ENCODE measurements at places on chromosomes 6 and 20. TPM values are rescaled to one million over a fixed set of nuclear protein-coding genes. Genes with fewer than 3 reads are reported as not detected.

RPL10A gene
- total RNA-seq = 1,545 TPM

DNAAF9 gene
- 37.8 TPM for total RNA-seq

BIRC7 gene
- total RNA-seq = not detected

METTL24 gene
- total RNA-seq = 32.8 TPM

EDN1 gene
- 29.1 TPM for total RNA-seq

TRIM10 gene
- 0.50 TPM for total RNA-seq

SUN5 gene
- not detected for total RNA-seq

PNISR gene
- 115 TPM for total RNA-seq

SLC16A10 gene
- 0.83 TPM for total RNA-seq

Measured in esophagus muscularis mucosa (tissue), 4 donors.